ENCODE measurements at places on chromosomes 7 and 10.

- DNase-seq = no peak
These were observed 11.9 kb upstream of the XPNPEP1 start for GRCh38 chr10:109934958-109935793.

- DNase-seq = no peak
These were observed 133.1 kb upstream of the NPVF start for GRCh38 chr7:25361387-25361786.

DNA sequence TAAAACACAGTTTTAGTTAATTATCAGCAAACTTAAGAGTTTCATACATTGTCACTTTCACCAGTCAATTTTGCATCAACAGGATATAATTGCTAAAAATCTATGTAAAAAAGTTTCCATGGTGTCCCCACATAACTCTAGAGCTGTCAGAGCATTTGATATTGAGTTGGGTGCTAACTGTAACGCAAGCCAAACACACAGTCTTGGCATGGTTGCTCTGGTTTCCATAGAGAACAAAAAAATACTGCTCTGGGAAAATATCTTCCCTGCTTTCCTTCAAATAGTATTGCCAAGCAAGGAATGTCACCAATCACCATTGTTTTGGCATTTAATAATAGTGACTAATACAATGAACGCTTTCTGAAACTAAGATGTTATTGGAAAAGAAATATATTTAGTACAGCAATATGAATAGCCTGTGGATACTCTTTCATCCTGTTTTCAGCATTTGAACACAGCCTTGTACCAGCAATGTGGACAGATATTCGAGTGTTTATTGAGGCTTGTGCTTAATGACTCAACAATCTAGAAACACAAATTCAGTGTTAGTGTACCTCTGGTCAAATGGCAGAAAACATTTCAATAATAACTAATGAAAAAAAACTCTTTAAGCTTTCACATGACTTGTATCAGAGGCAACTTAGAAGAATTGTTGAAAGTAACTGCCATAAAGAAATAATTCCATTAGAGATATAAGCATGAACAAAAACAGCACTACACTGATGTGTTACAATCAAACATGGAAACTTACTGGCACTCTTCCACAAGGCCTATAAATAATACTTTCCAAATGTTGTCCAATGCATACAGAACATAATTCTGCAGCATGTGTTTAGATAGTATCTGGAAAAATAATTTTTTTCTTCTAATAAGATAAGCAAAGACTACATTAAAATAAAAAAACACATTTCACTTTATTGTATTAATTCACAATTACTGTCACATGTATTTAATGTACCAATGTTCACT, 1469.5 kb upstream of the CELF2 start:
- no peak for DNase-seq

DNA sequence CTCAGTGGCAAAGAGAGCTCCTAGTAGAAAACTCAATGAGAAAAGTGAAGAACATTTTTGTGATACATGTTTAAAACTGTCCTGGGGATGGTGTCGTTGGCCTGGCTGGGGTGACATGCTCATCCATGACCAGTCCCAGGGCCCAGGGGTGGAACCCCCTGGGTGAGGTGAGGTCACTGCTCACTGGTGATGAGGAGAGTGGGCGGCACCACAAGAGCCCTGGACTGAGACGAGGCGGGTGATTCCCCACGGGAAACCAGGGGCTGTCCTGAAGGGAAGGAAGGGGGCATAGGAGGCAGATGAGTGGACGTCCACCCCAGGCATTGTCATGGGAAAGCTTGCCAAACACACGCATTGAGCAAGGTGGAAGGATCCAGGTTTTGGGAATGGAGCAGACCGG, 54.6 kb downstream of the HTR5A start:
- DNase-seq = peak; percentile 48

- no peak for DNase-seq
These were observed 53.3 kb downstream of the C7orf25 start for GRCh38 chr7:42858570-42858969.

DNA sequence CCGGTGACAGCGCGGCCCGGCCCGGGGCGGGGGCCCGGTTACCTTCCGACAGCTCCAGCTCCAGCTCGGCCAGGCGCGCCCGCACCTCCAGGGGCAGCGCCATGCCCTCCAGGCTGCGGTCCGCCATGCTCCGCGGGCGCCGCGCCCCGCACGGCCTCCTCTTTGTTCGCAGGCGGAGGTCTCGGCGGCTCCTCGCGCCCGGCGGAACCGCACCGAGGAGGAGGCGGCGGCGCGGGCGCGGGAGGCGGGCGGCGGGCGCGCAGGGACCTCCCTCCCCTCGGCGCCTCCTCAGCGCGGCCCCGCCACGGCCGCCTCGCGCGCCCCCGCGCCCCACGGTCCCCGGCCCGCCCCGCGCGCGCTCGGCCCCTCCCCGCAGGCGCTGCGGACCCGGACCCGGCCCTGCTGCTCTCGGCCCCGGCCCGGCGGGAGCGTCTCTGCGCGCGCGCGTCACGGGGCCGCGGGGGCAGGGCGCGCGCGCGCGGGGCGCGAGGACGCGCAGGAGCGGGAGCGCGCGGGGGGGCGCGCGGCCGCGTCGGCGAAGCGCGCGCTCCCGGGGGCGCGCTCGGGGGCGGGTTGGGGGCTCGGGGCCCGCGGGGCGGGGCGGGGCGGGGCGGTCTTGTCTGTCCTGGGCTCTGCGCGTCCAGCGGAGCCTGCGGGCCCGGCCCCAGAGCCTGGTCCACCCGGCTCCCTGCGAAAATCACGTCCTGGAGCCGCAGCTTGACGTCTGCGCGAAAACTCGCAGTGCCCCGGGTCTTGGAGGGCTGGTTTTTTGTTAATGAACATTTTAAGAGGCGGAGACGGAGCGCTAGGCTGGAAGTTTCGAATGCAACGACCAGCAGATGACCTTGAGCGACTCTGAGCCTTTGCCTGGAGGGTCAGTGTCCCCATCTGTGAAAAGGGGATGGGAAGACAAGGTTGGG, at the start of gene DIP2C:
DIP2C (minus strand) TSS at position 217 of the 920 bp plus-strand sequence; CDS start at position 127, 90 bp downstream.
- DNase-seq = no peak

- DNase-seq = no peak
These were observed 19.7 kb downstream of the TMEM243 start for GRCh38 chr7:87199700-87200450.

DNA sequence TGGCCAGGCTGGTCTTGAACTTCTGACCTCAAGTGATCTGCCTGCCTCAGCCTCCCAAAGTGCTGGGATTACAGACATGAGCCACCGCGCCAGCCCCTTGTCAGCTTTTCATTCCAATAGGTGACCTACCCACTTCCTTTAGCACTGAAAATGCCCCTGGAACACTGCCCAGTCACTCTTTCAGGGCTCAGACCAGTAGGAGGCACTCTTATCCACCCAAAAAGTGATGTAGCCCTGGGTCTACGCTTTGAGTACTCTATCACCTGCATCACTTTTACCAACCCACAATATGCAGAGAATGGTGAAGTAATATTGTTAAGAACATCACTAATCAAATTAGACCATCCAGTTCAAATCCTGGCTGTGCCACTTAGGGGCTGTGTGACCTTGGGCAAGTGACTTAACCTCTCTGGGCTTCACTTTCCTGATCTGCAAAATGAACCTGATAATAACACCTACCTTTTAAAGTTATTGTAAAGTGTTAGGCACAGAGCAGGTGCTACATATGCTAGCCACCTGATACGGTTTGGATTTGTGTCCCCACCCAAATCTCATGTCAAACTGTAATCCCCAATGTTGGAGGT, 5.2 kb downstream of the CALN1 start:
- DNase-seq = no peak

DNA sequence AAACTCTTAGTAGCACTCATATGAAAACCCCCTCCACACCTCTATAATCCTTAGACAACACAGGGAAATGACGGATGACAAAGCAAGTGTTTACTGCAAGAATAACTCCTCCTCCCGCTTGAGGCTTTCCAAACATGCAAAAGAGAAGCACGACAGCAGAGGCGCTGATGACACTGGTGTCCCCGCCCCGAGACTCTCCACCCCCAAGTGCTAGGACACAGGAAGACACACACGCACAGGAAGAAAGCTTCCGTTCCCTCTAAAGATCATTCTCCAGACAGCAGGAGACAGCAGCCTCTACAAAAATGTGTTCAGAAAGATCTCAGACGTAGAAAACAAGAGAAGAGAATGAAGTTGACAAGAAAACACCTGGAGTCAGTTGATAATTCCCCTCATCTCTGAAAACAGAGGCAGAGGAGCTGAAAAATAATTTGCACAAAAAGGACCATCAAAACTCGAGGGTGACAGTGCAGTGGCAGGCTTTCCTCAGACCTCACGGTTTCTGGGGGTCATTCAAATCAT, 90.2 kb downstream of the DLG5 start:
- DNase-seq = no peak

DNA sequence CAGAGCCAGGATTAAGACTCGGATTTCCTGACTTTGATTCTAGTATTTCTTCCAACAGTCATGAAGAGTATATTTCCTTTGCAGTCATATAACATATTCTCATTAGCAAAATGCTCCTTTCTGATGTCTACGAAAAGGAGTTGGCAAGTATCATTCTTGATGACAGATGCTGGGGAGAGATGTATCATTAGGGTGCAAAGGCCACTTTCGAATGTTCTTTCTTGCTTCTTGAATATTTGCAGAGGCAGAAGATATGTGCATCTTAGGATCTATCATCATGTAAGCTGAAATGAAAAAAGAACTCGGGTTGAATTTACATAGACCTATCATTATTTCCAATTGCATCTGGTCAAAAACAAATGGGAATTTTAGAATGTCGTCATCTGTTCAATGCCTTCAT, 294.4 kb downstream of the BAMBI start:
- no peak for DNase-seq

- DNase-seq = no peak
These were observed 29.0 kb downstream of the KLHDC10 start for GRCh38 chr7:130099331-130099730.

- no peak for DNase-seq
These were observed 228.1 kb downstream of the BMPER start for GRCh38 chr7:34133356-34133982.

- no peak for DNase-seq
These were observed 211.9 kb downstream of the ELFN1 start for GRCh38 chr7:1881946-1882345.

DNA sequence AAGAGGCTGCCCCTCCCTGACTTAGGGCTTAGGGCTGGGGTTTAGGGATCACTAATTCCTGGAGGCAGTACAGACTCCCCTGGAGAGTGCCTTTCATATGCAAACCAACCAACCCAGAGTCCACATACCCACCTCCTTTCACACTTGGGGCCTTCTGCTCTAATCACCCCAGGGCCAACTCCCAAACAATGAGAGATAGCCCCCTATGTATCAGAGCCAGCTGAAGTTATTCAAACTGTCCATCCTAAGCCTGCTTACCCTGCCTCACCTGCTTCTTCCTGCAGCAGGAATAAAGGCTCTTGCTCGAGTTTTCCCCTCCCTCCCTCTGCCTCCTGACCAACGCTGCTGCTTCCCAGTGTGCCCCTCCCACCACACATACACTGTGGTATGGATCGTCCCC, 51.8 kb upstream of the SLC35G1 start:
- DNase-seq = no peak

GRCh38 chr10:16987206-16987621, 142.4 kb downstream of the CUBN start:
- DNase-seq = no peak

DNA sequence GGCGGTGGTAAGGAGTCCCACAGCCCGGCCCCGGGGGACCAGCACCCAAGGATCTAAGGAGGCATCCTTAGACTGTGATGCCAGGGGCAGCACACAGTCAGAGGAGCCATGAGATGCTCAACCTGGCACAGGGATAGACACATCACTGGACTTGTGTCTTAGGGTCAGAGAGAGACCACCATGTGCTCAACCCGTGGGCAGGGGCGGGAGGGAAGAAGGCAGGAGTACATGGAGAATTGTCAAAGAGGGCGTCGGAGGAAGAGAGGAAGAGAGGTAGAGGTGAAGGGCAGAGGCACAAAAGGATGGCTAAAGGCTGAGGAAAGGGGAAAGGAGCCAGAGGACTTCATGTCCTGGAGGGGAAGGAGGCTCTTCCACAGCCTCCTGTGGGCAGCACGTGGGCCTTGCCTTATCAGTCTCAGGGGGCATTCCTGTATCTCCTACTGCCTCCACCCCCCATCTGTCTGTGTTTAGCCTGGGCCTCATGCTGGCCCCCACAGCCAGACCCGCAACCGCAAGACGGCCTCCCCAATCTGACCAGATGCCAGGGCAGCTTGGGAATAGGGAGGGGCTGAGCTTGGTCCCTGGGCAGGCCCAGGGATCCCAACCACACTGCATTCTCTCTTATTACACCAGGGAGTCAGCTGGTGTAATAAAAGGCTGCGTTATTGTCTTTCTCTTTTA, 2.2 kb downstream of the ADCY1 start:
- no peak for DNase-seq

DNA sequence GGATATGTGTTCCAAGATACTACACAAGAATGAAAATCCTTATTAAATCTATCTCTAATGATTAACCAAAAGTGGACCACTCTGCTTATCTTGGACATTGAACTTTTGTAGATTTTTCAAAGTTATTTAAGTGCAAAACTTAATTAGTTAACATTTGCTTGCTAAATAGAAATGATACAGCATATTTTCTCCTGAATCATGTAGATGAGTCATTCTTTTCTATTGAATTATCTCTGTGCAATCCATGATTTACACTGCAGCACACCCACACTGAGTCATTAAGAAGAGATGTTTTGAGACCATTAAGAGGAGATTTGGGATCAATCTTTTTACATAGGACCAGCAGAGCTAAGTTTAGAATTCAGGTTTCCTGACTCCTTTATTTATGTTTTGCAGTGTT, 6.6 kb upstream of the ABCC2 start:
- no peak for DNase-seq

All from GM13976 (cell line).